ENCODE measurements at places on chromosomes 6 and 20. TPM values are rescaled to one million over a fixed set of nuclear protein-coding genes. Genes with fewer than 3 reads are reported as not detected.

DNA sequence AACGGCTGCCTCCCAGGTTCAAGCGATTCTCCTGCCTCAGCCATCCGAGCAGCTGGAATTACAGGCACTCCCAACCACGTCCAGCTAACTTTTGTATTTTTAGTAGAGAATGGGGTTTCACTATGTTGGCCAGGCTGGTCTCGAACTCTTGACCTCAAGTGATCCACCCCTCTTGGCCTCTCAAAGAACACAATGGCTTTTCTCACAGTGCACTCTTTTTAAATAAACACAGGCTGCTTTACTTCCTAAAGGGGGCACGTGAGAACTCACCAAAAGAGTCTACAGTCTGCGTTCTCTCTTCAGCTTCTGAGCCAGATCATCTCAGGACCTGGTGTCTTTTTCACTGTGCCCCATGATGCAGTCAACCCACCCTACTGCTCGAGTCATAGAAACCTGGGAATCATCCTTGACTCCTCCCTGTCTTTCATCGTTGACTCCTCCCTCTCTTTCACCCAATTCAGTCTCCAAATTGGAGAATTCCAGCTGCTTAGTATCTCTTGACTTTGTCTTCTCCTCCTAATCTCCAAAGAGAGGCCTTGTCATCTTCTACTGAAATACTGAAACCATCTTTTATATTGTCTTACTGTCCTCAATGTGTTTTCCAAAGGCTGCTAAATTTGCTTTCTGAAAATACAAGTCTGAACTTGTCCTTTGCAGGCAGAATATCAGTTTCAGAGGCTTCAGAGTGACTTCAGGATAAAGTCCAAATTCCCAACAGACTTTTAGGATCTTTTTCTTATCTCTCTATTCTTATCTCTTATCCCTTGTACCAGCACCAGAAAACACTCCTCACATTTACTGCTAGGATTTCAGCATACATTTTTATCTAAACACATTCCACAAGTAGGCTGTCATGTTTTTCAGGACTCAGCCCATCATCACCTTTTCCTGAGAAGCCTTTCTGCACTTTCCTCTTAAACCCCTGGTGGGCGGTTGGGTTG lies 323.4 kb downstream of the SYNE1 start:
- no peak for DNase-seq

Gene UBE2V1
- 23.6 TPM for total RNA-seq

GRCh38 chr20:62566266-62566665 lies 76.0 kb upstream of the SLCO4A1 start:
- no peak for DNase-seq

DNA sequence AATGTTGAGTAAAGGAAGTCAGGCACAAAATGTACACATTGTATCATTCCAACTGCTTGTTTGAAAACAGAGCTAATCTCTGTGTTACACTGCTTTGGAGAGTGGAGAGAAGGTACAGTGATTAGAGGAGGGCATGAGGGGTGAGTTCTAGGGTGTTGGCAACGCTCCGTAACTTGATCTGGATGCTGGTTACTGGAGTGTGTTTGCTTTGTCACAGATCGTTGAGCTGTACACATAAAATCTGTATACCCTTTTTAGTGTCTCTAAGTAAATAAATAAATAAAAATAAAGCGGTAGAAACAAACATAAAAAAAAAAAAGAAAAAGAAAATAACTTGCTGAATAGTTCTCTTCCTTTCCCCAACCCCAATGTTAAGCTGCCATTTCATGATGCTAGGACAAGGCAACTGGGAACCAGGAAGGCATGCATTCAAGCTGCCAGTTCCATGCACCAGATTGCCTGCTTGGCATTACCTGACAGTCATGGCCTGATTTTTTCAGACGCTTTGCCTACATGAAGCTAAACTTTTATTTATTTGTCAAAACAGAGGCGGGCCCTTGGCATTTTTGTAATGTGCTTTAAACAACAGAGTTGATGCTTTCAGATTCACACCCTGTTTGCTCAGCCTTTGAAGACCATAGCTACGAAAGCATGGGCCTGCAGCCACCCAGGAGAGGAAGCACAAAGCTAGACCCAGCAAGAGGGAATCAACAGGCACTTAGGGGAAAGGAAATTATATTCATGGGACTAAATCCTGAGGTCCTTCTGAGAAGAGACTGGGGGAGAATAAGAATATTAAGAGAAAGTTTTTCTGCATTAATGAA lies 21.2 kb downstream of the TNFRSF21 start:
- DNase-seq, result no peak

Gene HSPA12B
- 10.2 TPM for total RNA-seq

Measured in dermis microvascular lymphatic vessel endothelial cell (primary cell).